Uterus (tissue), 4 donors: ENCODE measurements at places on chromosomes 1 and 21. TPM values are rescaled to one million over a fixed set of nuclear protein-coding genes. Genes with fewer than 3 reads are reported as not detected.

FMOD gene
- total RNA-seq = 72.1 TPM

SLC44A3 gene
- 1.3 TPM for total RNA-seq

SLC37A1 gene
- total RNA-seq = 2.3 TPM

PLA2G2D gene
- not detected for total RNA-seq

RPTN gene
- not detected for total RNA-seq

FCRL4 gene
- not detected for total RNA-seq

ERICH3 gene
- under 0.01 TPM for total RNA-seq

GRCh38 chr1:182080955-182081582, 19.6 kb upstream of the ZNF648 start:
- no peak for DNase-seq

DNA sequence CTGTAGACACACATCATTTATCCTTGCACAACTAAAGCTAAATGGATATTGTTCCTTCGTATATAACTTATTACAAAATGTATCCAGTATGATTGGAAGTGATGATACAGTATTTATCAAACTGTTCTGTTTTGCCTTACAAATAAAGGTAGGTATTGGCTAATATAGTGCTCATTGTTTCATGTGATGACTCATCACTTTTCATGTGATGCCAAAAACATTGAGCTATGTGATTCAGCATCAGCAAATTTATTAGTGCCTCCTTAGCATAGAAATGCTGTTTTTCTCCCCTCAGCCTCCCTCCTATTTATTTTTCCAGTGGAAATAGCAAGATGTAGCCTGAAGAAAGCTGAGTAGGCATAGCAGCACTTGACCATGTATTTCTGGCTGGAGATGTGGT, 228.6 kb upstream of the LYPLAL1 start:
- no peak for DNase-seq

GRCh38 chr1:89070509-89070908, 5.5 kb upstream of the GBP1 start:
- DNase-seq = no peak

GRCh38 chr1:93345633-93346420, at the start of gene DR1:
DR1 (plus strand) TSS chr1:93345907; CDS start chr1:93346646, 739 bp downstream.
- DNase-seq = peak; percentile 94

GRCh38 chr21:43867948-43868347, 2.9 kb downstream of the AGPAT3 start:
- DNase-seq = no peak

GRCh38 chr1:48654606-48655210, 122.0 kb downstream of the BEND5 start:
- no peak for DNase-seq

DNA sequence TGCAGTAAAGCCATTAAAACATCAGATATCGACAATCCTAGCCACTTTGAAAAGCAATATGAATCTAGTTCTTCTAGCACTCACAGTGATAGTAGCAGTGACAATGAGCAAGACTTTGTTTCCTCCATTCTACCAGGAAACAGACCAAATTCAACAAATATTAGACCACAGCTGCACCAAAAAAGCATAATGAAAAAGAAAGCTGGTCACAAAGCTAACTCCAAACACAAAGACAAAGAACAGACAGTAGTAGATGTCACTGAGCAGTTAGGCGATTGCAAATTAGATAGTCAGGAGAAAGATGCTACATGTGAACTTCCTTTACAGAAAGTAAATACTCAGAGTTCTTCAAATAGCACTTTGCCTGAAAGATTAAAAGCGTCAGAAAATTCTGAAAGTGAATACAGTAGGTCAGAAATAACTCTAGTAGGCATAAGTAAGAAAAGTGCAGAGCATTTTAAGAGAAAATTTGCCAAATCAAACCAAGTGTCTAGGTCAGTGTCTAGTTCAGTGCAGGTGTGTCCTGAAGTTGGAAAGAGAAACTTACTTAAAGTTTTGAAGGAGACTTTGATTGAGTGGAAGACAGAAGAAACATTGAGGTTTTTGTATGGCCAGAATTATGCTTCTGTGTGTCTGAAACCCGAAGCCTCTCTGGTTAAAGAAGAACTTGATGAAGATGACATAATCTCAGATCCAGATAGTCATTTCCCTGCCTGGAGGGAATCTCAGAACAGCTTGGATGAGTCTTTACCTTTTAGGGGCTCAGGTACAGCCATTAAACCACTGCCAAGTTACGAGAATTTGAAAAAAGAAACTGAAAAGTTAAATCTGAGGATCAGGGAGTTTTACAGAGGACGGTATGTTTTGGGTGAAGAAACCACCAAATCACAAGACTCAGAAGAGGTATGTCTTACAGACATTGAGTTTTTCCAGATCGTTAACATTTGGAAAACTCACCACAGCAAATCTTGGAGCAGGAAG, 24.9 kb downstream of the RPAP2 start:
- no peak for DNase-seq

DNA sequence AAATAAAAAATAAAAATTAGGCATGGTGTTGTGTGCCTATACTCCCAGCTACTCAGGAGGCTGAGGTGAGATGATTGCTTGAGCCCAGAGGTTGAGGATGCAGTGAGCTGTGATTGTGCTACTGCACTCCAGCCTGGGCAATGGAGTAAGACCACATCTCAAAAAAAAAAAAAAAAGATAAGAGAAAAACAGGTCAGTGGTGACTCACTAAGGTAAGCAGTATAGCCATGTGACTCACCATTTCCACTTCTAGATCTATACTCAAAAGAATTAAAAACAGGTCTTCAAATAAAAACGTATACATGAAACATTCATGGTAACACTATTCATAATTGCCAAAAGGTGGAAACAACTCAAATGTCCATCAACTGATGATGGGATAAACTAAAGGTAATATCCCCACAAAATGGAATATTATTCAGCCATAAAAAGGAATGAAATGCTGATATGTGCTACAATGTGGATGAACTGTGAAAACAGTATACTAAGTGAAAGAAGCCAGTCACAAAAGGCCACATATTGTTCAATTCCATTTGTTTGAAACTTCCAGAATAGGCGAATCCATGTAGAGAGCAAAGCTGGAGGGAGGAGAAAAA, 75.1 kb downstream of the ZNF281 start:
- no peak for DNase-seq

- DNase-seq = no peak
Observed at GRCh38 chr1:172373864-172374263, 46.6 kb upstream of the C1orf105 start.

DNA sequence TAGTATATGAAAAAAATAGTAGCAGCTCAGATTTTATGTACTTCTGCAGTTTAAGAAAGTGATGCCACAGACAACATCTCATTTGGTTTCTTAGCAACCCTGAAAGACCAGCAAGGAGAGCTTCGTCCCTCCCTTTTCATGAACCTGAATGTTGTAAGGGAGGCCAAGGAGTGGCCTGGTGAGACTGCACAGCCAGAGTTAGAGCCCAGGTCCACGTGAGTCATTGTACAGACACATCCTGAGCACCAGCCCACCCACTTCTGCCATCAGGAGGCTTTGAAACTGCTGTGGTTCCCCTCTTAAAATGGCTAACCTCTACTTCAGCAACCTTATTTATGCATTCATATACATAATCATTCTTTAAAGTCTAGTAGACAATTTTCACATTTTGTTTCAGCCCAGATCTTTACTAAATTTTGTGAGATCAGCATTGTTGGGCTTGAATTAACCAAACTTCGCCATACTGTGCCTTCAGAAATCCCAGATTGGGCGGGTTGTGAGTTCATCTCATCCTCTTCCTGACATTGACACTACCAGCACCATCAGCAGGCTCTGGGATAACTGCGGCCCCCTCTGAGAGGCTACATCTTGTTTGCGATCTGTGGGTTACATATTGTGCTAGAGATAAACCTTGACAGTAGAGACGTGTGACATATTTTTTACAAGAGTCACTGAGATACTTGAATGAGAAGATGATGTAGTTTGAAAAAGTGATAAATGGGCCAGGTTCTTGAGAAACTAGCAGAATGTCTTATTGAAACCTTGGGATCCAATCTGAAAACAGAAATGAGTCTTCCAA, 106.7 kb downstream of the CAMTA1 start:
- DNase-seq = no peak

- no peak for DNase-seq
Observed at GRCh38 chr1:164834641-164835040, 275.7 kb downstream of the PBX1 start.

- DNase-seq = no peak
Observed at GRCh38 chr1:234842726-234843641, 233.0 kb upstream of the IRF2BP2 start.

GRCh38 chr1:54326543-54327385, 79.4 kb downstream of the SSBP3 start:
- DNase-seq = no peak

DNA sequence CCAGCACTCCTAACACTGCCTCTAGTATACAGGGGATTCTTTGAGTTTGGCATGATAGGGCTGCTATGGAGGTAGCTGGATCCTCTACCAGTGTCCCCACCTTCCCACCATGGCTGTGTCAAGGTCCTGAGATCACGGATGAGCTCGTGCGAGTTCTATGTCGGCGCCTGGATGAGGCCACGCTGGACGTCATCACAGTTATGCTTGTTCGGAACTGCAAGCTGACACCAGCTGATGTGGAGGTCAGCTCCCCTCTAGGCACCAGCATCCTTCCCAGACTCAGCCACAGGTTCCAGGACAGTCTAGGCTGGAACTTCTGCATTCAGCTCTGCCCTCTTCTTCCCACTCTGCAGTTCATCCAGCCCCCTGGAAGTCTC, 15.2 kb downstream of the HYI start:
- DNase-seq = peak; percentile 10

DNA sequence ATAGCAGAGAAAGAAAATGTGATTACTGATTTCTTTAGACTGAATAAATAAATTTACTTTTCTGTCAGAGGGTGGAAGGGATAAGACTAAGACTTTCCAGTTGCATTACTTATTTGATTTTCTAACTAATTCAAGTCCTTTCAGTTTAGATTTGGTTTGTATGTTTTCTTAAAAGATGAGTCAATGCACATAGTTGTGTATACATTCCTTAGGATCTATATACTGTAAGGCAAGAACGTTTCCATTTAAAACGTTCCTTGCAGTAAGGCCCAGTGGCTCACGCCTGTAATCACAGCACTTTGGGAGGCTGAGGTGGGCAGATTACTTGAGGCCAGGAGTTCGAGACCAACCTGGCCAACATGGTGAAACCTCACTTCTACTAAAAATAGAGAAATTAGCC, 14.5 kb upstream of the SERTAD4 start:
- DNase-seq = no peak

- no peak for DNase-seq
Observed at GRCh38 chr21:28865488-28866186, 127.0 kb downstream of the LTN1 start.

DNA sequence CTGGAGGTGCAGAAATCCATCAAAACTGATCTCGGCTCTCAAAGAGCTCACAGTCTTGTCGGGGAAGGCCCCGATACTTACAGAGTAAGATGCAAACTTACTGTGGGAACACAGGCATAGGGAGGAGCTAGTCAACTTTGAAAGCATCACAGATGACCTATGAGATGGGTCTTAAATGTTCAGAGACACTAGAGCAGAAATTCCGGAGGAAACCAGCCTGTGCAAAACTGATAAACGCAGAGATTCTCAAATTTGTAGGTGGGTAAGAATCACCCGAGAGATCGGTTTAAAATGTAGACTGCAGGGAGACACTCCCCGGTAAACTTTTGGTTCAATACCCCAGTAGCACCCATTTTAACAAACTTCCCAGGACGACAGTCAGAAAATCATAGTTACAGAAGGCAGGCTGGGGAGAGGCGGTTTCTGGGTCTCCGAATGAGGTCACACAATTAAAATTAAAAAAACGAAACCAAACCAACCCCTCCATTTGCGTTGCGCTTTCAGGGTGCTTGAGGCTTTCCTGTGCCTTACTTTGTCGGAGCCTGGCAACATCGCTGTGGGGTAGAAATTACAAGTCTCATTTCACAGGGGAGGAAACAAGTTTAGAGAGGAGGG, 755 bp upstream of the THRAP3 start:
- no peak for DNase-seq

DNA sequence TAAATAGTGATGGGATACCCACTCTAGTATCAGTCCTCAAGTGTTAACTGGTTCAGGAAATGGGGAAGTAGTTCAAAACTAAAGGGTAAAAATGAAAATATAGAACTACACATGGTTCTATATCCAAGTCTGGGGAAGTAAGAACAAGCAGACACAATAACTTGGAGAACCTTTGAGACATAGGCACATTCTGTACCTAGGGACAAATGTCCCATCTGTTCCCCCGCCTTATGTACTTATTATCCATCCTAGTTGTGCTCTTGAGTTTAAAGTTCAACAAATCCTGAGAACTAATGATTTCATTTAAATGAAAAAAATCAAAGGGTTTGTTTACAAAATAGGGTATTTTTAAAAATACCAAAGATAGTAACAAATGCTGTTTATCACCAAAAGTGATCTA, 32.5 kb downstream of the WNT2B start:
- DNase-seq = no peak

- no peak for DNase-seq
Observed at GRCh38 chr1:171218661-171219060, 29.6 kb upstream of the FMO1 start.

- DNase-seq = no peak
Observed at GRCh38 chr1:184504040-184504954, 117.5 kb downstream of the C1orf21 start.

- no peak for DNase-seq
Observed at GRCh38 chr1:175054736-175055135, 12.9 kb upstream of the TNN start.

DNA sequence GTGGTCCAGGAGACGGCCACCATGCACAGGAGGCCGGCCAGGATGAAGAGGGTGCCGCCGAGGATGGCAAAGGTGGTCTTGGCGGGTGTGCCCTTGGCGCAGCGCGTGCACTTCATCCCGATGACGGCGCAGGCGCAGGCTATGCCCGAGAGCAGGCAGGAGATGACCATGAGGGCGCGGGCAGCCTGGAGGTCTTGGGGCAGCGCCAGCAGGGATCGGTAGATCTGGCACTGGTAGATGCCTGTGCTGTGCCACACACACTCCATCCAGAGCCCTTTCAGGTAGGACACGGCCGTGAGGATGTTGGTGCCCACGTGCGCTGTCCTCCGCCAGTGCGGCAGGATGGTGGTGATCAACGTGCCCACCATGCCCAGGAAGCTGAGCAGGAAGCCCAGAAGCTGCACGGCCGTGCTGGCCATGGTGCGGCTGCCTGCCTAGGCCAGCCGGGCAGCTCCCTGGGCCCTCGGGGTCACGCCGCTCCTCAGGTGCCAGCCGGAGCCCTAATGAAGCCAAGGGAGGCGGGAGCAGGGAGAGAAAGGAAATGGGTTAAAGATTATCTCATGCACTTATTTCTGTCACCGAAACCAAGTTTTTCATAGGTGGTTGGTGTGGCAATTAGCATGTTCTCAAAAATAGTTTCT, 18.5 kb downstream of the CLDN14 start:
- DNase-seq = no peak

GRCh38 chr1:203513585-203514031, 19.7 kb downstream of the OPTC start:
- no peak for DNase-seq

GRCh38 chr1:4485398-4485797, 169.0 kb upstream of the AJAP1 start:
- no peak for DNase-seq

DNA sequence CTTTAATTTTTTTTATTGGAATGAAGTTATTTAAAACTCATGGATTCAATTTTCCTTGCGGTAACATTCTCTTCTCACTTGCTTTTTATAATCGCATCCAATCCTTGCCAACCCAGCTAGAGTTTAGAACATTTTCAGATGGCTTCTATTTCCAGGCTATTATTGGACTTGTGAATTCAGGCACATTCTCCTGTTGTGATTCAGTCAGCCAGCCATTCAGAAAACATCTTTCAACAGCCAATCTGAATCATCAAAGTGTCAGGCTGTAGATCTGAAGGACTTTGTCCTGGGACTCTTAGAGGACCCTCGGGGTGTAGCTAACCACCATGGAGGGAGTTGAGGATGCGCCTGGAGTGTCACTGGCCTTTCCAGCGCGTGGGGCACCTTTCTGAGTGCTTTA, 92.4 kb downstream of the PRDM2 start:
- DNase-seq = no peak
